Stimulated activated CD4-positive, alpha-beta T cell treated with anti-CD3 and anti-CD28 coated beads, Interleukin-1b, Interleukin-23, amount 100 ng/mL, for 1 hour (primary cell): ENCODE measurements at places on chromosomes 12 and 14.

DNA sequence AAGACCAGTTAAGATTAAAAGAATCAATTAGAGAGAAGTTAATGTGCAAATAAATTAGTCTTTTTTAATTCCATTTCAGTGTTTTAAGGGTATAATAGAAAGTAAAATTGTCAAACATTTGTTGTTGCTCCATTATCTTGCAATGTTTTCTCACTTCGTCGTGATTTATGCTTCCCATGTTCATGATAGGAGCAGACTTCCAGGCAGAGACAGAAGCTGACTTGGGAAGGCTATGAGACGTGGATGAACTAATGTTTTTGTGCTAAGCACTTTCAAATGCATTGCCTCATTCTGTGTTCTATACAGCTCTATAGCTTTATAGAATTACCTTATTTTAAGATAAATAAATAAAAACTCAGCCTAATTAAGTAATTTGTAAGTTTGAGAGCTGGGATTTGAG, 226.2 kb downstream of the PIK3C2G start:
- no peak for DNase-seq

DNA sequence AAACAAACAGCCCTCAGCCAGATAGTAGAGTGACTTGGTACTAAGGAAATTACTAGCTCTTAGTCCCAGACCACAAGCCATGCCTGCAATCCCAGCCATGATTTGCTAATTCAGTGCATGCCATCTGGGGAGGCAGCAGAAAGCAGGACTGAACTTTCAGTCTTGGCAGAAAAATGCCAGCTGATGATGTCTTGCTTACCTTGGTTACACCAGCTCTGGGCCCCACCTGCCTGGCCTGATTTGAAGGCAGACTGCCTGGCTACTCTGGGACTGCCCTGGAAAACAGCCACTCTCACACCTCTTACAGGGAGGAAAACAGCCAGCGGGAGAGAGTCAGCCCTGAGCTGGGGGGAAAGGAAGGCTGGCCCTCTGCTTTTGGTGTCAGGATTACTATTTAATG, 4.6 kb upstream of the UNC119B start:
- no peak for DNase-seq

- DNase-seq: no peak
Measured at GRCh38 chr14:56474419-56475022, 105.1 kb upstream of the TMEM260 start.

- DNase-seq: no peak
Measured at GRCh38 chr14:29085546-29085945, 319.0 kb downstream of the FOXG1 start.

- DNase-seq: no peak
Measured at GRCh38 chr14:97166497-97166896, 369.3 kb downstream of the VRK1 start.
